ENCODE measurements at places on chromosomes 6 and 20.
A peak's percentile ranks its signal among the peaks of the same experiment; 100 is the strongest.

DNA sequence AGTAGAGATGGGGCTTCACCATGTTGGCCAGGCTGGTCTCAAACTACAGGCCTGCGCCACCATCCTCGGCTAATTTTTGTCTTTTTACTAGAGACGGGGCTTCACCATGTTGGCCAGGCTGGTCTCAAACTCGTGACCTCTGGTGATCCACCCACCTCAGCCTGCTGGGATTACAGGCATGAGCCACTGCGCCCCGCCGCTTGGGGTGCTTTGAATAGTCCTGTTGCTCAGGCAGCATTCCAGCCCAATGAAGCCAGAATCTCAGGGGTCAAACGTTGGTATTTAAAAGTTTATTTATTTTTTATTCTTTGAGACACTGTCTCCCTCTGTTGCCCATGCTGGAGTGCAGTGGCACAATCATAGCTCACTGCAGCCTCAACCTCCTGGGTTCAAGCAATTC, 11.3 kb downstream of the MOCS3 start:
- no peak for DNase-seq

DNA sequence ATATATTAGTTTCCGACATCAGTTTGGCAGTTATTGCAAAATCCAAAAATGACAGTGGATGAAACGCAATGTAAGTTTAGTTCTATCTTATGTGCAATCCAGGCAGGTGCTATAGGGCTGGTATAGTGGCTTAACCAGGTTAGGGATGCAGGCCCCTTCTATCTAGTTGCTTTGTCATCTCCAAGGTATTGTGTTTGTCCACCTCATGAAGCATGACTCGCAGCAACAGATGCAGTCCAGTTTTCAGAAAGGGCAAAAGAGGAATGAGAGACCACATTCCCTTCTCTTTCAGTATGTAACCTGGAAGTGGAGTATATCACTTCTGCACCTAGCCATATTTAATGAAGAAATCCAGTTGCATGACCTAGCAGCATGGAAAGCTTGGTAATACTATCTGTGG, 59.7 kb downstream of the PKIB start:
- DNase-seq, result no peak

DNA sequence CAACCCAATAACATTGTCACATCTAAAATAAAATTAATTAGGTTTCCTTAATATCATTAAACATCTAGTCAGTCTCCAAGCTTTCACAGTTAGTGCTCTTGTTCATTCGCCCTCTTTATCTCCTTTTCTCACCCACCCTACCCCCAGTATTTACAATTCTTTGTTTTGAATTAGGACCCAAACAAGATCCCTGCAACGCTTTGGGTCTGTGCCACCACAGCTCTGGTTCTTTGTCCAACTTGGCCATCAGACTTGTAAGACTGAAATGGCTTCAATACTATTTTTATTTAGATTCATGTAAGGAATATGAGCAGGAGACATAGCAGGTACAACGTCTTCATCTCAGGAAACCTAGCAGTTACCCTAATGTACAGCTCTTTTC, 276.5 kb downstream of the CDKAL1 start:
- no peak for DNase-seq

- no peak for DNase-seq
These were observed 15.3 kb upstream of the ZSCAN23 start for GRCh38 chr6:28458568-28458967.

DNA sequence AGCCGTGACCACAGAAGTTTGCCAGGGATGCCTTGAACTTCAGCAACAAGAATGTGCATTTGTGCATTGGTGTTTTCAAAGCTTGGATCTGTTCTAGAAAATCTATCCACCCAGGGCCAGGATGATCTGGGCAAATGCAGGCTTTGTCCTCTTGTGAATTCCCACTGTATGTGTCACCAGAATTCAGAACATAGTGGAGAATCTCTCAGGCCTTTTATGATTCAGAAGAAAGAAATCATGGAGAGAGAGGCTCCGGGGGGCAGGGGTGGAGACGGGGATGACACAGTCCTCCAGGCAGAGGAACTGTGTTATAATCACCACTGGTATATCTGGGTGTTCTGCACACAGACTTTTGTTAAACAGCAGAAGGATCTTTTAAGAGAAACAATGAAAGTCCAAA, 304.1 kb downstream of the CDH4 start:
- no peak for DNase-seq

DNA sequence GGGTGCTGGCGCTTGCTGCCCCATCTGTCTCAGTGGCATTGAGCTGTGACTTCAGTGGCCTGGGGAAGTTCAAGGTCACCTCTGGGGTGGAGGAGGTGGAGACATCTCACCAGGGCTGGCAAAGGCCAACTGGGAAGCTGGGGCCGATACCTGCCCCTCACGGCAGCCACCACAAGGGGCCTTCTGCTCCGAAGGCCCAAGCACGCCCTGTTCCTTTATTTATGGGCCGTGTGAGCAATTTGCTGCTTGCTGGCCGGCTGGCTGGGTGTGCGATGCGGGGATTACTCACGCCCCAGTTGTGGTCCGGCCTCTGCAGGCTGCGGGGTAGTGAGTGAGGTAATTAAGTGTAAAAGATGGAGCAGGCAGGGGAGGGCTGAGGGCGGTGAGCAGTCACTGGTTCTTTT, 13.2 kb upstream of the SCRT2 start:
- no peak for DNase-seq

DNA sequence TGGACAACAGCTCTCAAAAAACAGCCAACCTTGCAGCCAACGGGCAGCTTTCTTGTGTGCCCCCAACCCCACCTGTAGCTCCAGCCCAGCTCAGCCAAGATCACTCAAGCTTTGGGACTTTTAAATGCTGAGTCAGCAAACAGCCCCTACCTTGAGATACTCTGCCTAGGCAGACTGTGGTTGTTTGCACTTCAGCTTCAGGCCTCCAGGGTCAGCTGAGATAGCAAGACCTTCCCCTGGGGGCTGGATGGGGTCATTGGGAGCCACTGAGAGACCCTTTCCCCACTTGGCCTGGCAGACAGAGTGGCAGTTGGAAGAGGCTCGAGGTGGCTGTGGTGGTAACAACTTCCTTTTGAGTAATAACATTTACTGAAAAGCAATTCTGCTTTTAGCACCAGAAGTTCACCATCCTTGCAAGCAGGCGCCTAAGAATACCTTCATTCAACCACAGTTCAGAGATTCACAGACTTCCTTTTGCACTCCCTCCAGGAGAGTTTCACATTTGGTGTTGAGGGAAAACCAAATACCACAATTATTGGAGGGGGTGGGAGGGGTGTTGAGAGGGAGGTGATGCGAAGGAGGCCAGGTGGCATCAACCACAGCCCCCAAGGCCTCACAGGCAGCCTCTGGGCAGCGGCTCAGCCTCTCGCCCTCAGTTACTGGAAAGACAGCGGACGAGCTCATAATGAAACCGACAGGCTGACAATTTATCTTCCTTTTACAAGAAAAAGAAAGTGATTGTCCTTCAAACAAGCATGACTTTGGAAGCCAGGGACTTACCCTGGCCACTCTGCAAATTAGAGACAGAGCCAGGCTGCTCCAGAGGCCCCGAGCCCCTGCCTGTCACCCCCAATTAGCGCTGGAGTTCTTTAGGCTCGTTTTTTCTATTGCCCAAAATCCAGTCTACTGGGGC, 148.1 kb downstream of the CEBPB start:
- DNase-seq, result peak; percentile 49

- DNase-seq, result no peak
These were observed 146.2 kb downstream of the COL21A1 start for GRCh38 chr6:56101141-56101553.

DNA sequence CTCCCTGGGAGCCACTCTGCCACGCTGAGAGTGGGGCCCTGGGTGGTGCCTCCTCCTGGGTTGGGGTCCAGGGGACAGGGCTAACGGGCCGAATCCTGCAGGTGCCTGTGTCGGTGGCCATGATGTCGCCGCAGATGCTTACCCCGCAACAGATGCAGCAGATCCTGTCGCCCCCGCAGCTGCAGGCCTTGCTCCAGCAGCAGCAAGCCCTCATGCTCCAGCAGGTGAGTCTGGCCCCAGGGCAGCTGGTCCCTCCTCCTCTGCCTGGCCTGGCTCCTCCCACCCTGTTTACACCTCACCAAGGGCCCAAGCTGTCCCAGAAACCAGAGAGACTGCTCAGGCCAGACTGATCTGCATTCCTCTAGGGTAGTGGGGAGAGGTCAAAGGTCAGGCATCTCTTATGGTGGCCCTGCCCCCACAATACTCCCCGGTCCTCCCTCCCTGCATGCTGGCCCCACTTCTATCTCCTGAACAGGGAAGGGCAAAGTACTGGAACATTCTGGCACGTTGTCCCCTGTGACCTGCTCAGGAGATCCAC, 38.6 kb downstream of the FOXP4 start:
- DNase-seq, result no peak

GRCh38 chr20:57810511-57811373, 100.9 kb upstream of the PMEPA1 start:
- DNase-seq, result no peak

GRCh38 chr20:48105526-48105925, 320.2 kb upstream of the SULF2 start:
- no peak for DNase-seq

Measured in activated CD4-positive, CD25-positive, alpha-beta regulatory T cell treated with anti-CD3 and anti-CD28 coated beads, Interleukin-2, amount 50 U/mL, for 72 hours (primary cell).